NCI-H1930 (cell line): ENCODE measurements at places on chromosomes 1 and 21.

- DNase-seq = no peak
Observed at GRCh38 chr1:243505986-243506689, 250.3 kb downstream of the SDCCAG8 start.

DNA sequence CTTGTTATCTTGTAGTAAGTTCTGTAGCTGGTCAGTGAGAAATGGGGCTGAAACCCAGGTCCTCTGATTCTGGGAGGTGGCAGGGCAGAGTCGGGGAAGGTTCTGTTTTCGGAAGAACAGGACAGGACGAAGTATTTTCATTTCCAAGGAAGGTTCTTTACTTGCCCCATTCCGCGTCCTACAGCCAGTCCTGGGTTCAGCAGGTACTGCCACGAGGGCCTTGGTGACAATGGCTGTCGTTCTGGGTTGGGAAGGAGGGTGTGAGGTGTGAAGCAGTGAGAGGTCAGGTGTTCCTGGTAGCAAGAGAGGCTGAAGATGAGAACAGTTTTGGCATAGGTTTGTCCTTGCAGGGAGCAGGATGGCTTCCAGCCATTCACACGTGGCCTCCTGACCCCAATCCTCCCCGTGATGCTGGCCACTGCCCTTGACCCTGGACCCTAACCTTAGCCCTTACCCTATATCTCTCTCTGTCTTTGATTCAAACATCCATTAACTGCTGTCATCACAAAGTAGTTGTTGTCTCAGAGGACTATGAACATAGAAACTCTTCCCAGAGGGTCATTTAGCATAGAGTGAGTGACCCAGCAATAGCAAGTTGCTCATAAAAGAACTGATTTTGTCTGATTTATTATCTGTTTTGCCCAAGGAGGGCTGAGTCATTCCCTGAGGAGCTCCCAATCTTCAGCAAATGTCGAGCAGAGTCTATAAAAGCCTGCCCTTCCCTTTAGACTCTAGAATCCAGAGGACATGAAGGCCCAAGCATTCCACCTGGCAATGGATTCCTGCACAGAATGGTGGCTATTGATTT lies 25.0 kb downstream of the VASH2 start:
- DNase-seq = no peak

GRCh38 chr1:70042090-70042731 lies 163.2 kb downstream of the LRRC40 start:
- DNase-seq = no peak

DNA sequence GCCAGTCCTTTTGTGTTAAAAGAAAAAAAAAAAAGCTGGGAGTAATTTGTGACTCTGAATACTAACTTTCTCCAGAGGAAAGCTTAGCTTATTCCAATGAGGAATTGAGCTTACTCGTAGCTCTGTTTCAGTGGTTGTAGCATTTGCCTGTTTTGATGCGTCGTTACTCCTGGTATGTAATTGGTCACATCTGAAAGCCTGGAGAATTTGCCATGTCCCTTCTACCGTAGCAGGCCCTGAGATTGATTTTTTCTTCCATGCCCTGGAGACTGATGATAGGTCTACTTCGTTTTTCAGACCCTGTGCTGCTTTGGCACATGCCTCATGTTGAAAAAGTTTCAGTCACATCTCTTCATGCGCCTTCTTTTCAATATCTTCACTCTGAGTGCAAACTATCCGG lies 1103.0 kb downstream of the PLA2G4A start:
- no peak for DNase-seq

GRCh38 chr1:207645635-207646081 lies 725 bp downstream of the CR1L start:
- DNase-seq = no peak
